ENCODE measurements at places on chromosomes 3 and 15.

- DNase-seq = no peak
These were observed 75.3 kb upstream of the LRRFIP2 start for GRCh38 chr3:37249717-37250116.

DNA sequence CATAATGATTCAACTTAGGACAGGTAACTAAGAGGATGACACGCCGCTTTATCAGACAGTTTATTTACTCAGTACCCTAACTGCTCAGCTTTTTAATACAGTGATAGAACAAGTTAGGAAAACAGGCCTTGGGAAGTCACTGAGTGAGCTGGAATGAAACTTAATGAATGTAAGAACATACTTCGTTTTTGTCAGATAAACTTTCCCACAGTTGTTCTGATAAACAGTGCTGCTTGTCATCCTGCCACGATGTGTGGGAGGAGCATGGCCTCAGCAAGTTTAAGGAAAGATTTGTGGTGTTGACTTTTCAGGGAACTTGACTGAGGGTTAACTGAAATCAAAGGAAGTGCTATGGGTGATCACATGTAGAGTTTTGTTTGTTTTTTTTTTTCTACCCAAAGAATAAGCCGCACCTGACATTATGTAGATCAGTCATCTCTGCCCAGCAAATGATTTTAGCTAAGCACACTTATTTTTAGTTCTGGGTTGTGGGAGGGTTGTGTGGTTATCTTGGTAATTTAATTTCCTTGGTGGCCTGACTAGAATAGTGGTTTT lies 5.6 kb upstream of the P2RY14 start:
- no peak for DNase-seq

- no peak for DNase-seq
These were observed 74.3 kb downstream of the SIDT1 start for GRCh38 chr3:113606539-113607218.

GRCh38 chr3:49646236-49646635 lies 27.9 kb upstream of the APEH start:
- no peak for DNase-seq

DNA sequence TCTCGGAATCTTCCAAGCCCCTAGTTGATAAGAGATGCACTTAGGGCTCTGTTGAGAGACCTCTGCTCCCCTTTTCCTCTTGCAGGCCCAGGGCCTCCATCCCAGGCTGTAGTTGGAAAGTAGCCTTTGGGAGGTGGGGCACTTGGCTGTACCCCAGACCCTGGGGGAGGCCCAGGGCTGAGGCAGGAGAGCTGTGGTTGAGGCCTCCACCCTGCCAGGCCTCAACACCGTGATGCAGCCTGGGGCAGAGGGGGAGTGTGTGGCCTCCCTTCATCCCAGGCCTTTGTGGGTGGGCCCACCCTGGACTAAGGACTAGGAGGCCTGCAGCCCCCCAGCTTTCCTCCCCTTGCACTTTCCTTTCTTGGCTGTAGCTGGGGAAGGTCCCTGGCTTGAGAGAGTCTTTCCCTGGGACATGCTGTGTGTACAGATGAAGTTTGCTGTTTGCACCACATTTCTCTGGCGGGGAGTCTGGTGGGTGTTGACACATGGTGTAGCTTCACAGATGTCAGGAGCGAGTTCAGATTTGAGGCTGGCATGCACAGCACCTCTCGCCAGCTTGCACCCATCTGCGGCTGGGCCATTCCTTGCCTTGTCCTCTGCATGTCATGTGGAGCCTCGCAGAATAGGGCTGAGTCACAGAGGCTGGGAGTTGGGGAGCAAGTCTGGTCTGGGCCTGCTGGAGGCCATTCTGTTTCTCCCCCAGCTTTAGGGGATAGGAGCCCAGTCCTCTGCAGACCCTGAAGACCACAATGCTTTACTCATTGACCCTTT lies 13.7 kb downstream of the PLEKHO2 start:
- DNase-seq = peak; percentile 67

DNA sequence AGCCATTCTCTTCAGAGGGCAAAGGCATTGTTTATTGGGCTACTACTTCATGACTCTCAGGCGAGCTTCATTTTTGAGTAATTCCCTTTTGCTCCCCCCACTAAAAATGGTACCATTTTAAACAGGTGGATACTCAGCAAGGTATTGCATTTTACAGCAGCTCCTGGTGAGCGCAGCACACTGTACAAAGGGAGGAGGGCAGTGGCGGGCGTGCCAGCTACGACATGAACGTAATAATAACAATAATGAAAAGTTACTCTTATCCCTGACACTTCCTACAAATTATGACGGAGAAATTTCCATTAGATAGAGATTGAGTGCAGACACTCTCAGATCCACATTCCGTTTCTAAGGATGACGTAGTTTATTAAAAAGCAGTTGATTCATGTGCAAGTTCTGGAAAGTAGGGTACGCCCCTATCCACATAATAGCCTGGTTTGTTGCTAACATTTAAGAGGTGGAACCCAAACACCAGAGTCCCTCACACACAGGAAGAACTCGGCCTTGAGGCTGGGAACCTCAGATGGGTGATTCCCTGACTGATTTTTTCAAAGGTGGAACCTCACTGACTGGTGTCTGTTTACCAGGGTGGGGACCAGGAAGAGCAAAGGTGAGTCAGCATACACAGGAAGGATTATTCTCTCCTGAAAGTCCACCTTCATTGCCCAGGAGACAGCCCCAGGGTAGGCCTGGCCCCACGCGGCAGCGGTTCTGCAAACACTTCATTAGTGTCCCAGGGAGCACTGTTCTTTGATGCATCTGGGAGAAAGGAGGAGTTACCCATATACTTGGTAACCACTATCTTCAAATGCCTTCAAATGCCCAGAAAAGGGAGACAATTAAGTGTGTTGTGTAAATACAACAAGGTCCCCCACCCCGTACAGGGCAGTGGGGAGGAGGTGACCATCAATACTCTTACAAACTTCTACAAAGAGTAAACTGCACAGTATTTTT lies 69.9 kb downstream of the LDHAL6B start:
- no peak for DNase-seq

DNA sequence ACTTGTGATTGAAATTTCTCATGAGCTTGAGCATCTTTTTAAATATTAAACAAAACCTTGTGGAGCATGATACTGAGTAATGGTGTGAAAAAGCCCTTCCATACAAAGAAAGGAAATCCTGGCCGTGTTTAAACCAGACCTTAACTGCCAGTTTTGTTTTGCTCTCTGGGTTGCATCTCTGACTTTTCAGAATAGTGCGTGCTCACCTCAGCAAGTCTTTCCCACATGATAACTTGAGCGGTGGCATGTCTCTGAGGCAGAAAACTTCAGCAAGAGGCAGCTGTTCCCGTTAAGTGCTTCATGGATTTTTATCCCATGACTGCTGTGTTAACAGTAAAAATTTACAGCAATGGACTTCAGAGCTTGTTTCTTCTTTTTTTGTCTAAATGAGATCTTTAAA lies 393.3 kb downstream of the FEZF2 start:
- DNase-seq = no peak

- DNase-seq = no peak
These were observed 6.4 kb downstream of the MED12L start for GRCh38 chr3:151091685-151092345.

GRCh38 chr3:143243686-143244085 lies 124.1 kb downstream of the CHST2 start:
- DNase-seq = no peak

DNA sequence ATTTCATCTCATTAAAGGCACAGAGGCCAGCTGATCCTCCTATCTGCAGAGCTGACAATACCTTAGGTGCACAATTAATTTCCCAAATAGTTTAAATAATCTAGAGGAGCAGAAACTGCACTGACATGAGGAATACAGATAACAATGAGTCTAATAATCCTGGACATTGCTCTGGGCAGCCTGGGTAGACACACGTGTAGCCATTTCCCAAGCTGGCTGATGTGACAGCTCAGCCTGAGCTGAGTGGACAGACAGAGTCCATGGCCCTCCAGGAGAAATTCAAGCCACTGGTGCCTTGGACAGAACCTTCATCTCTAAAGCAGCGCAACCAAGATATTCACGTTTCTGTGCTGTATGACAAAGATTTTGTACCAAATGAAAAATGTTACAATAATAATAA lies 222.6 kb downstream of the MECOM start:
- DNase-seq = no peak

DNA sequence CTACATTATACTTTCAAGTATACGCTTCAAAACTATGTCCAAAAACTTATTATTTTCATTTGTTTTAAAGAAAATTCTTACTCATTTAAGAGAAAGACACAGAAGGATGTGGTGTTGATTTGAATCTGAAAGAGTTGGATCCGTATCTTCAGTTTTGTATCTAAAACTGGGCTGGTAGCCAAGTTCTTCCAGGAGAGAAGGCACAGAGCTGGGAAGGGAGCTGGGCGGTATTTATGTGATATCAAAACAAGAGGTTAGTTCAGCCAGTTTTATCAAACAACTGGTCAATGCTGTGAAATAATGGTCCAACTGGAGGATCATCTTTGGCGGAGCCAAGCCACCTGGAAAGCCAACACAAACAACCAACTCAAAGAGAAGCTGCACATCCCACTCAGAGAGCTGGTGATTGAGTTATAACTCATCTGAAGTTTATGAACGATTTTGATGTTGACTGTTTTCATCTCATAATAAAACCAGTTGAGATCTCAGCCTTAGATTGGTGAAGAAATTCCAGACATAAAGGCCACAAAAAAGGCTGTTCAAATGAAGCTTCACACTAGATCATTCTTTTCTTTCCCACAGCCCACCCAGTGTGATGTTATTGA lies 489.6 kb upstream of the RASGRP1 start:
- DNase-seq = peak; percentile 59

DNA sequence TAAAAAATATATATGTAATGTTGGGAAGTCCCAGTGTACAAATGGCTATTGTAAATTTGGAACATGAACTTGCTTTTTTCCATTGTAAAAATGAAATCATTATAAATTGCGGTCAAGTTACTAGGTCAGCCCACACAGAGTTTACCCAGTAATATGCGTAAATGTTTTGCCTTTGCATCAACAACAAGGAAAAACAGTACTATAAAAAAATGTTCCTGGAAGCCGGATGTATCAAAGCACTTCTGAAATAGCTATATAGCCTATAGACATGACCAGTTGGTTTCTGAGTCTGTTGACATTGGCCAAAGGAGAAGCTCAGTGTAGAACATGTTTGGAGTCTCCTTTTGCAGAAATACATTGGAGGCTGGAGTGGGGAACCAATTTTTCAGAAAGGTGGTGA lies 23.2 kb downstream of the CTNNB1 start:
- no peak for DNase-seq

DNA sequence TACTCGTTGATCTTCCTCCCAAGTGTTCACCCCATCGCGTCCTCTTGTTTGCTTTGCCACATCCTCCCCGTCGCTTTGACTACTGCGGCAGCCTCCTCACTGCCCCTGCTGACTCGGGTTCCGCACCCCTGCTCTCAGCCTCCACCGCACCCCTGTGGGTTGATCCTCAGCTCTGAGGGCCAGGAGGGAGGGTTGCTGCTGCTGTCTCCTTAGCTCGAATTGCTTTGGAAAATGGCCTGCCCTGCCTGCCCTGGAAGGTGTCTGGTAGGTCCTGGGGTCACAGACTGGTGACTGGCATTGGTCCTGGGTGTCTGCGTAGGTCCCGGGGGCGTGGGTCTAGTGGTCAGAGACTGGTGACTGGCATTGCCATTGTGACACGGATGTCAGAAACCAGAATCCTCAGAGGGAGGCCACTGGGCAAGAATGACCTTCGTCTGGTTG lies 9.4 kb downstream of the MUC4 start:
- no peak for DNase-seq

DNA sequence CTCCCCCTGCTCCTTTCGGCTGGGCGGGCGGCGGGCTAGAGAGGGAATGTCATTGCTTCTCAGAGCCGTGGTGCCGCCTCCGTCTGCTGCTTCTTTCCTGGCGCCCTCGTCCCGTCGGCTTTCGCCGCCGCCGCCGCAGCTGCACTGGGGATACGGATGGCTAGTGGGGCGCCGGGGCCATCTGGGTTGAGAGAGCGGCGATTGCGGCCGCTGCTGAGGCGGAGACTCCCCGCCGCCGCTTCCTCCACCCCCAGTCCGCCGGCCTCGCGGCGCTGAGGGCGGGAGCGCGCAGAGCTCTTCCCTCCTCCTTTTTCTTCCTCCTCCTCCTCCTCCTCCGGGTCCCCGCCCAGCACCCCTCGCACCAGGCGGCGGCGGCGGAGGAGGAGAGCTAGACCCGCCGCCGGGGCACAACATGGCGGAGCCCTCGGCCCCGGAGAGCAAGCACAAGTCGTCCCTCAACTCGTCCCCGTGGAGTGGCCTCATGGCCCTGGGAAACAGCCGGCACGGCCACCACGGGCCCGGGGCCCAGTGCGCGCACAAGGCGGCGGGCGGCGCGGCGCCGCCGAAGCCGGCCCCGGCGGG lies at the start of gene STT3B:
TSS of gene STT3B (plus strand) at position 339 of the 582 bp plus-strand sequence. CDS start at position 413, 74 bp downstream.
- peak; percentile 80 for DNase-seq

GRCh38 chr3:123297627-123297899 lies 95.8 kb downstream of the SEC22A start:
- DNase-seq = no peak

DNA sequence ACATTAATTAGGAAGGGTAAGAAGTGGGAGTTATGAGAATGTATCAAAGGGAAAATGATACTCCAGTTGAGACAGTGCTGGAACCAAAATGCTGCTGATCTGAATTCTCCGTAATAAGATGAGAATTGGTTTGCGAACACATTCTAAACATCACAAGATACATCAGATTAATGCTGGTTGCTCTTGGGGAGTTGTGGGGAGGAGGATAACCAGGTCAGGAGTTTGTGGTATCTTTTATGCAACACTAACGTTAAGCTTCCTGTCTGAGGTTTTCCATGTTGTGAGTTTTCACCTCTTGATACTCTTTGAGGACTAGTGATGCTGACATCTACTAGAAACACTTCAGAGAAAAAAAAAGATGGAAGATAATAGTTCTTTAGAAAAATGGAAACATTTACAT lies 47.2 kb downstream of the PPARG start:
- DNase-seq = no peak

GRCh38 chr3:115728013-115728412 lies 104.7 kb downstream of the GAP43 start:
- no peak for DNase-seq

GRCh38 chr3:136008732-136009470 lies 43.4 kb downstream of the PPP2R3A start:
- no peak for DNase-seq

DNA sequence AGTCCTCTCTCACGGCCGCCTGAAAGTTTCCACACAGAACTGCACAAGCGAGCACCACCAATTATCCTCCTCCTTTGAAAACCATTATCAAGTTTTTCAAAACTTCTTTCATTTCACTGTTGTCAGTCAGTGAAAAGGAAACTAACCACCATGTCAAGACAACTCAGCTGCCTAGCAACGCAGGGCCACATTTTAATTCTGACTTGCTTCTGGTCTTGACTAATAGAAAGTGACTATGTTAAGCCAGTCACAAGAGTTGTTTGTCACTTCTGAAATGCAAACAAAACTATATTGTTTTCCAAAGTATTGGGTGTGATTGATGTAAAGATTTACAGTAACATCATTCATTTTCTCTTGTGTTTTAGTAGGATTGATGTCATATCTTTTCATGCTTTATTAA lies 612.8 kb upstream of the AGTR1 start:
- no peak for DNase-seq

GRCh38 chr3:129424185-129424841 lies 4.1 kb downstream of the EFCAB12 start:
- DNase-seq = no peak

Measured in NCI-H2171 treated with DMSO at 0.1 percent for 48 hours (cell line).